ENCODE measurements at places on chromosomes 12 and 14.
A peak's percentile ranks its signal among the peaks of the same experiment; 100 is the strongest.

GRCh38 chr12:55629058-55629841, 7.4 kb upstream of the OR10P1 start:
- DNase-seq, result no peak

DNA sequence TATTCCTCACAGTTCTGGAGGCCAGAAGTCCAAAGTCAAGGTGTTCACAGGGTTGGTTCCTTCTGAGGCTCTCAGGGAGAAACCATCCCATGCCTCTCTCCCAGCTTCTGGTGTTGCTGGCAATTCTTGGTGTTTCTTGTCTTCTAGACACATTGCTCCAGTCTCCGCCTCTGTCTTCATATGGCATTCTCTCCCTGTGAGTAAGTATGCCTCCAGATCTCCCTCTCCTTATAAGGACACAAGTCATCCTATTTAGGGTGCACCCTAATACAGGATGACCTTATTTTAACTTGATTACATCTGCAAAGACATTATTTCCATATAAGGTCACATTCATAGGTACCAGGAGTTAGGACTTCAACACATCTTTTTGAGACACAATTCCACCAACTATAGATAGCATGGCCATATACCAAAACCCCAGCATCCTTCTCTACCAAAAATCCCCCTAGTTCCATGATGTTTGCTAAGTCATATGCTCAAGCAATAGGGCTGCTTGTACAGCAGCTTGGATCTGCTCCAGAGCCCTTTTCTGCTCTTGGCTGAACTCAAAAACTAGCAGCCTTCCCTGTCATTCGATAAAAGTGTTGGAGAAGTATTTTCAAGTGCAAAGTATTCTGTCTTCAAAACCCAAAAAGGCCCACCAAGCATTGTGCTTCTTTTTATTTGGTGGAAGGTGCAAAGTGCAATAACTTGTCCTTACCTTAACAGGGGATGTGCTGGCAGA, 79.2 kb upstream of the CMKLR1 start:
- DNase-seq, result no peak

- no peak for DNase-seq
These were observed 14.8 kb downstream of the PRKAB1 start for GRCh38 chr12:119682639-119683252.

DNA sequence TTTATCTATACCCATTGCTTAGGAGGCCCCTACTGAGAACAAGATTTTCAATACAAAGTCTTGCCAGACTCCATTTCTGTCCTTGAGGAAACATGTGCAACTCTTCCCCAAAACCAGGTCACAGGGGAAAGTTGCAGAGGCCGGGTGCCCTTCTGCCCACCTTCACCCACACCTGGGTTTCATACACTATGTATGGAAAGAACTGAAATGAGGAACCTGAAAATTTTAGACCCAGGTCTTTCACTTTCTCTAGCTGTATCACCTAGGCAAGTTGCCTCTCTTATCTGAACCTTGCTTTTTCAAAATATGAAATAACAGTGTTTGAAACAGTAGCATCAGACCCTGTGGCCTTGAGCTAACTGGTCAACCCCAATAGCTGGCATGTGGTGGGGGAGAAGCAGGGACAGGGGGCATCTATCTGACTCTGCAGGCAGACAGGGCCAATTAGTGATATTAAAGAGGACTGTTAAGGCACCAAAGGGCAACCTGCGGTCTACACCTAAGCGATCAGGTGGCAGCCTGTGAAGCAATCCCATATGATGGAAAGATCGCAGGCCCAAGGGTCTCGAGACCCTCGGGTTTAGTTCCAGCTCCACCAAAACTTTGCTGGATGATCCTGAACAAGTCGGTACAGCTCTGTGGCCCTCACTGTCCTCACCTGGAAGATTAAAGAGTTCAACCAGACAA, 346.5 kb downstream of the BCL11B start:
- DNase-seq, result no peak

GRCh38 chr14:47389535-47389934, 285.9 kb downstream of the MDGA2 start:
- DNase-seq, result no peak

DNA sequence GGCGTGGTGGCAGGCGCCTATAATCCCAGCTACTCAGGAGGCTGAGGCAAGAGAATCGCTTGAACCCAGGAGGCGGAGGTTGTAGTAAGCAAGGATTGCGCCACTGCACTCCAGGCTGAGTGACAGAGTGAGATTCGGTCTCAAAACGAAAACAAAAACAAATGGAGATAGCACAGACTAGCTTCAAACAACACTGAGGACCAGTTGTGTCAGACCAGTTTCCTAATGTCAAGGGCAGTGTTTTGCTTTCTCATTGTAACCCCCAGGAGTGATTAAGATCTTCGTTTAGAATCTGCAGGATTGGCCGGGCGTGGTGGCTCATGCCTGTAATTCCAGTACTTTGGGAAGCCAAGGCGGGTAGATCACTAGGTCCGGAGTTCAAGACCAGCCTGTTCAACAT, 18.5 kb downstream of the RPGRIP1 start:
- no peak for DNase-seq

- DNase-seq, result no peak
These were observed 88.8 kb upstream of the ATP2B1 start for GRCh38 chr12:89797436-89797835.

DNA sequence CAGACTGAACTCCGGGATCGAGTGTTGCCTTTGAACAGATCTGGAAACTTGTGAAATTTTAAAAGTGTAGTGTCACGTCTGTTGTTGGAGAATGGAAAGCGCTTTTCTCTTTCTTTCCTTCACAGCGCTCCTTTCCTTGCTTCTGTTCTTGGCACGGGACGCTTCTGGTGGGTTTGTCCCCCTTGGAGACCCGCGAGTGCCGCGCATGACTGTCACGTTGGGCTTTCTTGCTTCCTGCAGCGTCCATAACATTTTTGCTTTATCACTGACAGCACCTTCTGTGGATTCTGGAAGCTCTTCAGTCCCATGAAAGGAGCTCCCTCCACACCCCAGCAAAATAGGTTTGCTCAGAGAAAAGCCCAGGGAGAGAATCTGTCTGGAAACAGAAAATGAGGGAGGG, 193.0 kb upstream of the TMEM132C start:
- DNase-seq, result no peak

DNA sequence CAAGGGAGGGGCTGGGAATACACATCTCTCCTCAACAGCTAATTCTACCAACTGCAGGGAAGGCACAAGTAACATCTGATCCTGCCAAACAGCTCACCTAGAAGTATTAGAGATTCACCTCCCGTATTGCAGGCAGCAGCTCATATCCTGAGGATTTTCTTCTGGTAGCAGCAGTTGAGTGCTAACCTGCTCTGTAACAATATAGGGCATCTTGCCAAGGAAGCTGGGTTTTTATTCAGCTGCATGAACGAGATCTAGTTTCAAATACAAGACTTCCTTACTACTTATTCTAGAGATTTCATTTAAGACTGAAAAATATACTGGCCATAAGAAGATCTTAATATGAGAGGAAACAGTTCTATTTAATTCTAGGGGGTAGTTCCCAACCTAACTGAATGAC, 261.4 kb upstream of the USP15 start:
- no peak for DNase-seq

- DNase-seq, result peak; percentile 71
These were observed at the start of gene ST8SIA1 for GRCh38 chr12:22334410-22335100. Gene ST8SIA1 (minus strand): TSS chr12:22334707. CDS start chr12:22334232, 475 bp downstream.

DNA sequence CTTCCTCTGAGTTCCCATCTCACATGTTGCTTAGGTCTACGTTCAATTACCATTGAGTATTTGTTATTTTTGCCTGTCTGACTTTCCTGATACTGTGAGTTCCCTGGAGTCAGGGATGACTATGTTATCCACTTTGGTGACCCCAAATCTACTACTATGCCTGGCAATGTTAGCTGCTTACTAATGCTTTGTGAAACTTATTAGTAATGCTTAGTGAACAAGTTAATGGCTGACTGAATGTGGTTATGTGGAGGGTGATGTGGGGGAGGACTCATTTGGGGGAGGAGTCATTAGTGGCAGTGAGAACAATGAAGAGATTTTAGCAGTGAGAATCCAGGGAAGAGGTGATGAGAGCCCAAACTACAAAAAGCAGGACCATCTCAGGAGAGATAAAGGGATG, 121.6 kb downstream of the KTN1 start:
- no peak for DNase-seq

- no peak for DNase-seq
These were observed 136.4 kb downstream of the MDGA2 start for GRCh38 chr14:47539031-47539461.

DNA sequence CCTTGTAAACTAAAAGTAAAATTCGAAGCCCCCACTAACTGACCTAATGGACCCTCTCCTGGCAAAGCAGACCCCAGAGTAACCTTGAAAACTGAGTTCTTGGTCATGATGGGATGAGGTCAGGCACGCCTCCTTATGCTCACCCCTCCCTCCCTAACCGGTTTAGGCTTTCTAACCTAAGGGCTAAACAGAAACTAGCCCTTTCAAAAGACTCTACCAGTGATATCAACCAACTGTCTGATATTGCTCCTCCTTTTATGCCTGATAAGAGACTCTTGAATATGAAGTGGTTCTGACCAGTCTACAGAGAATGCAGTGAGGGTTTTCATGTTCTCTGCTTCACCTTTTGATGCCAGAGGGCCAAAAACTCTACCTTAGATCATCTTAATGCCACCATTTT, 4.8 kb upstream of the LPCAT3 start:
- no peak for DNase-seq

DNA sequence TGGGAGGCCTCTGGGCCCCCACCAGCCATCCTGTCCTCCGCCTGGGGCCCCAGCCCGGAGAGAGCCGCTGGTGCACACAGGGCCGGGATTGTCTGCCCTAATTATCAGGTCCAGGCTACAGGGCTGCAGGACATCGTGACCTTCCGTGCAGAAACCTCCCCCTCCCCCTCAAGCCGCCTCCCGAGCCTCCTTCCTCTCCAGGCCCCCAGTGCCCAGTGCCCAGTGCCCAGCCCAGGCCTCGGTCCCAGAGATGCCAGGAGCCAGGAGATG, 729 bp upstream of the GAPDH start:
- no peak for DNase-seq

- no peak for DNase-seq
These were observed 442.8 kb downstream of the ATP23 start for GRCh38 chr12:58384196-58384595.

GRCh38 chr14:74965486-74966153, 10.2 kb upstream of the PGF start:
- DNase-seq, result no peak

DNA sequence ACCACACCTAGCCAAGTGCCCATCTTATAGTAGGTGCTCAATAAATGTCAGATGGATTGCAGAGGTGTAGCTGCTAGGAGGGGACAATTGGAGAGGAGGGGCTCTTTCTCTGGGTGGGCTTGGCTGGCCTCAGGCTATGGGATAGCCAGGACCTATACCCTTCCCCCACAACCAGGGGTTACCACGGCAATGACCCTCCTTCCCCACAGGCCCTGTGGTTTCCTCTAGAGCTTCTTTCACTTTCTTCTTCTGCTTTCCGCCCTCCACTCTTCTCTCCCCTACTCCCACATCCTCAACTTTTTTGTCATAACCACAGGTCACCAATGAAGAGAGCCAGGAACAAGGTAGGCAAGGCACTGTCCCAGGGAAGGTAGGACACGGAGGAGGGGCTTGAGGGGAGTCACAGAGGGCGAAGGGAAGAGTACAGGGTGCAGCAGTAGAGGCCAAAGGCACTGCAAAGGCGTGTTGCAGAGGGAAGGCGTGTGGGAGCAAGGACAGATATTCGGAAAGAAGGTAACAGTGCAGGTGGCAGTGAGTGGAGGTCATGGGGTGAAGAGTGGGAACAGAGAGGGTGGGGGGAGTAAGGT, 1.9 kb upstream of the ITGB7 start:
- DNase-seq, result no peak

DNA sequence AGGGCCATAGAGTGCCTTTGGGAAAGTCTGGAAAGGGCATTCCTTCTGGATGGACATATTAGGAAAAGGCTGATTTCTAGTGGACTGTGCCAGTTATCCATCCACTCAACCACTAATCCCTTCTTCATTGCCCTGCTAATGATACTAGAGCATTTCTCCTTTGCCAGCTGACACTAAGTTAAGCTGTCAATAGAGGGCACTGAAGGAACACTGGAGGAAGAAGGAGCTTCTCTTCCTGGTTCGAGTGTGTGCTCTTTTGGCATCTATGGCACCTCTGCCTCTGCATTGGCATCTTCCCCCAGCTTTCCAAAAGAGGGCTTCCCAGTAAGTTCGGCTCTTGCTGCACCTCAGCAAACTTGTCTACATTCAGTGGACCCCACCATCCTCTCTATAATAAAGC, 165.4 kb downstream of the DERA start:
- no peak for DNase-seq

DNA sequence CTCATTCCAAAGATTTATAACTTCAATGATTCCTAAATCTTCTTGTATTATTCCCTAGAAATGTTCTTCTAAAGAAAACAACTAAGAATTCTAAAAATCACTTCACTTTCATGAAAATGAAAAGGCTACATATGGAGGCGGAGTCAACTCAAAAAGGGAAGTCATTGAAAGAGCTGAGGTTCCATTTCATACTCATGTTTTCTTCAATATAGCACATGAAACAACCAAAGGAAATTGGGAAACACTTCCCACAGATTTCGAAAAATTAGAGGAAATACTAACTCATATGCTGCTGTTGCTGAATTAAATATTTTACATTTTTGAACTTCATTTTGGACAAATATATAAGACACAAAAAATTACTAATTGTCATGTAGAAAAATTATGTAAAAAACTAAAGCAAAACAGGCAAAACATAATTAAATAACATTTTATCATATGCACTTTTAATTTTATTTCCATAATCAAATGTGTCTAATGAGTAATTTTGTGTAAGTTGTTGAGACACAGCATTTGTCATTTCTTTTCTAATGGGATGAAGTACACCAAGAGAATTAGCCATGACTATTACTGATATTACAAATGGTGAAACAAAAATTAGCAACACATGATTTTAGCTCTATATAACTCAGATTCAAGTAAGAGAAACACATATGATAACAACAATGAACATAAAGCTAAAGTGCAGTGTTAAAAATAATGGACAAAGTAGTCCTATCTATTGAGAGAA, at the start of gene CD163:
CD163 (minus strand) TSS at position 92 of the 730 bp plus-strand sequence; CDS start at position 5, 87 bp downstream.
- DNase-seq, result no peak

Data from activated naive CD4-positive, alpha-beta T cell treated with Interleukin-2 at 50 U/mL for 16 hours (primary cell).